ENCODE measurements at places on chromosomes 3 and 15.

DNA sequence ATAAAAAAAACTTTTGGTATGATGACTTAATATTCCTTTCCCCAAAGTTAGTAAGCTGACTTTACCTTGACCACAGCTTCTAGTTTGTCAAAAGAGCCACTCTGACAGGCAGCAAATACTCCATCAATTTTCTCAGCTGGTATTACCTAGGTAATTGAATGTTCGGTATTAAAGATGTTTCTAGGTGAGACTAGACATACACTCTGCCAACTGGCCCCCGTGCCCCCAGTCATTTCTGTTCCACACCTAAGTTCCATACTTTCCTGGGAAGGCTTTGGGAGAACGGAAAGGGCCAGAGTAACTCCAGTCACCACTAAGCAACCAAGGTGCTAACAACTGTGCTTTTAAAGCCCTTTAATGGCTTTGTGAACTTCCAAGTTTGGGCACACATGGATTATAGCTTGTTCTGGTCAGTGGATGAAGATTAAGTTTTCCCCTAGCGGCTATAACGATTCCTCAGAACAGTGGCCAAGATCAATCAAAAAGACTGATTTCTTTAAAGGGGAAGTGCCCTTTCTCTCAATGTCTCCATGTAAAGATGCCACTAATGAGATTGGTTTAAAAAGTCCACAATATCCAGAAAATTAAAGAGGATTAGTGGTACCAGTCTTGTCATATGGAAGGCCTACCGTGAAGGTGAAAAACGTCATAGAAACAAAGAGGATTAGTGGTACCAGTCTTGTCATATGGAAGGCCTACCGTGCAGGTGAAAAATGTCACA, 7.0 kb downstream of the EIF4A2 start:
- no peak for DNase-seq

DNA sequence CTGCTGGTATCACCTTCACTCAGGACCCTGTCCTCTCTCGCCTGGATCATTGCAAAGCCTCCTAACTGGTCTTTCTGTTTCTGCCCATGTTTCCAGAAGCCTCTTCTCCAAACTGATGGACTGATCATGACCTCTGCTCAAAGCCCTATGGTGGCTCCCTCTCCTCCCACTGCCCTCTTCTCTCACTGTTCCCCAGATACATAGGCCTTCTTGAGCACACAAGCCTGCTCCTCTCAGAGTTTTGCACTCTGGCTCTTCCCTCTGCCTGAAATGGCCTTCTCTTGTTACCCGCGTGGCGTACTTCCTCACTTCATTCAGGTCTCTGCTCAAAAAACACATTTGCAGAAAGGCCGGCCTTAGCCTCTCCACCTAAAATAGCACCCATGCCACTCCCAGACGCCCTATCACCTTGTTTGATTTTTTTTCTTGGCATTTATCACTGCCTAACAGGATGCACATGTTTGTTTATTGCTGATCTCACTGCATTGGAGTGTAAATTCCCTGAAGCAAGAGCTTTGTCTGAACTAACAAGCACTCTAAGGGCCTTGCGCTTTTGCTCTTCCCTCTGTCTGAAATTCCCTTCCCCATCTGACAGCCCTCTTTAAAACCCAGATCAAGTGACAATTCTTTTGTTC, 1.4 kb upstream of the ETFA start:
- DNase-seq, result no peak

- no peak for DNase-seq
These were observed 671.2 kb downstream of the SI start for GRCh38 chr3:164407111-164407510.

- DNase-seq, result no peak
These were observed 32.3 kb downstream of the CHDH start for GRCh38 chr3:53813876-53814275.

DNA sequence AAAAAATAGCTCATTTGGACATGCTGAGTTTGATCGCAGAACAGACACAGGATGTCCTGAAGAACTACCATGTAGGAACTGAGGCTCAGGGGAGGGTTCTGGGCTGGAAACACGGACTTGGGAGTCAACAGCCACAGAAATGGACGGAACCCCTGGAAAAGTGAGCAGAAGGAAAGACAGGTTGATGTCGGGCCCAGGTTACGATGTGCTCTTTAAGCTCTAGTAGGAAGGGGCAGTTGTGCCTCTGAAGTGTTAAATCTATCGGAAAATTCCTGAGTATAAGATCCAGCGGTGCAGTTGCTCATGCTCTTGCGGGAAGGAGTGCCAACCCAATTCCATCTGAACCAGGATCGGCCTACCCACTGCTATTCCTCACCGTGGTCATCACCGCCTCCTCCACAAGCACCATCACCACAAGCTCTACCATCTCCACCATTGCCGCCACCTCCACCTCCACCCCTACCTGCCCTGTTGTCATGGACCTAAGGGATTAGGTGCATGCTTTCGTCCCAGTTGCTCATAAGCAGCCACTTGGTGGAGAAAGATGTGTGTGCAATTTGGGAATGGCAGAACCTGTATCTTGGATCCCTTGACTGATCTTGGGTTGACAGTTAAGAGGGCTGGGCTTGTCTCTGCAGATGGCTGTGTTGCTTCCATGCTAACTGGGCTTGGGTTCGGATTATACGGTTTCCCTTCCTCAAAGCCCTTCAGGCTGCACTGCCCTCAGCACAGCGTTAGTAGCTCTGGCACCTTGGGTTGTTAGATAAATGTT, 108.5 kb downstream of the ASB7 start:
- no peak for DNase-seq

GRCh38 chr3:159899166-159899565, 89.5 kb upstream of the IL12A start:
- no peak for DNase-seq

GRCh38 chr3:133460809-133461208, 61.0 kb downstream of the BFSP2 start:
- no peak for DNase-seq

DNA sequence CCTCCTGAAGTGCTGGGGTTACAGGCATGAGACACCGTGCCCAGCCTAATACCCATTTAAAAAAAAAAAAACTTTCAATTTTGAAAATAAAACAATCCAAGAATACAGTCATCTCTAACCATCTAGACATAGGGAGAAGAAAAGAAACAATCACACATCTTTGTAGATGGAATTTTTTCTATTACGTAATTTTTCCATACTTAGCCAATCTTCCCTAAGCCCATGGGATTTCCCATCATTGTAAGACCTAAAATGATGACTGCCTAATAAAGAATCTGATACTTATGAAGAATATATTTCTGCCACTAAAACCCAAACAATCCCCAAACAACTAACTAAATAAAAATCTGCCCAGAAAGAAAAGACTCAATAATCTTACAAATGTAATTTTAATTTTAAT, 88.7 kb downstream of the CBLB start:
- DNase-seq, result no peak

- no peak for DNase-seq
These were observed 49.5 kb upstream of the GK5 start for GRCh38 chr3:142274908-142275307.

- DNase-seq, result no peak
These were observed 106.0 kb downstream of the PGPEP1L start for GRCh38 chr15:98901434-98902072.

DNA sequence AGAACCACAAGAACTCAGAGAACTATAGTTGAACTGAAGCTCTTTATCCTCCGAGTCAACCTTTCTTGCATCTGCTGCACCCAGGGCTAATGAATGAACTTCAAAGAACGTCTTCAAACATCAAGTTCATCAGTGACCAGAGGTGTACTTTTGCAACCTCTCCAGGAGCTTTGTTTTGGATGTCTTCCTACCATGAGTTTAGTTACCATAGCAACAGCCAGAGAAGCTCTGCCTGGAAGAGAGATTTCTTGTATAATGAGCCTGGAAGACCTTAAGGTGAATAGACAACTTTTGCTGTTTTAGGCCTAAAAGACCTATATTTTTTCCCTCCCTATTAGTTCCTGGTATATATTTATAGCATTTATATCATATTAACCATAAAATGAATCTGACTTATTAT, 9.1 kb downstream of the ACTC1 start:
- DNase-seq, result no peak

DNA sequence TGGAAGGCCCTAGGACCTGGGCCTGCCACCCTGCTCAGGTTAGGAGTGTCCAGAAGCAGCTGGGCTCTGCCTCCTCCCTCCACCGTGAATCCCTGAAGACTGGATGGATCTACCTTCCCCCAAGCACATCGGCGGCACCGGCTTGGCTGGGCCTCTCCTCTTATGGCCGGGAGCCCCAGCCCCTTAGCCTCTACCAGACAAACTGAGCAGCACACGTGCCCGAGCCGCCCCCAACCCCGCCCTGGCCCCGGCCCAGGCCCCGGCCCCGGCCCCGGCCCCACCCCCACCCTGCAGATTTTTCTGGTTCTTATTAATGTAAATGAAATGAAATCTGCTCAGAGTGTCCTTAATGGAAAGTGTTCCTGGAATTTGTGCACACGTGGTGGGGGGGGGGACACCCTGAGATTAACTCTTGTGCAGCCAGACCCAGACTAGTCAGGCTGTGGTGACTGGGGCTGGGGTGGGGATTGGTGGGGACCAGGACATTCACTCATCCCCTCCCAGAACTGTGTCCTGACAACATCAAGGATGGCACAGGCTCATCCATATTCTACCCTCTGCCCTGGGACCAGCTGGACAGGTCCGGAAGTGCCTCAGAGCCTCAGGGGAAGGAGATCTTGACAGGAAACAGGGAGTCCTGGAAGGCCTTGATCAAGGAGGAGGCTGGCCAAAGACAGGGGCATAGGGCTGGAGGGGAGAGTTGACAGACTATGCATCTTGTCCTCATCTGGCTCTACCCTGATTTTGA, 30.9 kb upstream of the SEMA3F start:
- no peak for DNase-seq

DNA sequence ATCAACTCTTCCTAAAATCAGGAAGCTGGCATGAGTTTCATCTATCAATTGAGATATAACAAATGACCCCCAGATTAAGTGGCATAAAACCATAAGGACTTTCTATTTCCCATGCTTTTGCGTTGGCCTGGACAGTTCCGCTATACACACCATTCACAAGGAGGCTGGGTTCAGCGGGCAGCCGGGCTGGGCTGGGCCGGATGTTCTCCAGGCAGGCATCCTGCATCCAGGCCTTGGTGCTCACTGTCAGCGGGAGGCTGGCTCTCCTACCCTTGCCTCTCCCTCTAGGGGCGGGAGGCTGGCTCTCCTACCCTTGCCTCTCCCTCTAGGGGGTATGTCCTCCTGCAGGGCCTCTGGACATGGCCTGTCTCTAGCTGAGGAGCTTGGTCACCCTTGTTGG, 266.0 kb upstream of the ARRDC4 start:
- DNase-seq, result no peak

- DNase-seq, result no peak
These were observed 12.6 kb downstream of the GTF2A2 start for GRCh38 chr15:59644756-59645155.

DNA sequence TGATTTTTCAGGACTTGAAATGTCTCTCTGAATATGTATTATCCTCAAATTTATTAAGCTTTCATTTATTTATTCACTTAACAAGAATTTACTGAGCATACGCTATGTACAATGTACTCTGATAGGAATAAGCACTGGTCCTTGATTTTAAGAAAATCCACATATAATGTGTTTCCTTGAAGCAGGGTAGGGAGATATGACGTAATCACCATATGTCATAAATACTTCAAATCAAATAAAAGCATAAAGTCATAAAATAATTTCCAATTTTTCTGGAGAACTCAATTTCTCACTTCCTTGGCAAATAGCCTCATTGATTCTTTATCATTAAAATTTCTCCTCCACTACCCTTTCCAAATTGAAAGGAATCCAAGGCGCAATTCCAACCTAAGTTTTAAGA, 177.8 kb upstream of the GAP43 start:
- no peak for DNase-seq

DNA sequence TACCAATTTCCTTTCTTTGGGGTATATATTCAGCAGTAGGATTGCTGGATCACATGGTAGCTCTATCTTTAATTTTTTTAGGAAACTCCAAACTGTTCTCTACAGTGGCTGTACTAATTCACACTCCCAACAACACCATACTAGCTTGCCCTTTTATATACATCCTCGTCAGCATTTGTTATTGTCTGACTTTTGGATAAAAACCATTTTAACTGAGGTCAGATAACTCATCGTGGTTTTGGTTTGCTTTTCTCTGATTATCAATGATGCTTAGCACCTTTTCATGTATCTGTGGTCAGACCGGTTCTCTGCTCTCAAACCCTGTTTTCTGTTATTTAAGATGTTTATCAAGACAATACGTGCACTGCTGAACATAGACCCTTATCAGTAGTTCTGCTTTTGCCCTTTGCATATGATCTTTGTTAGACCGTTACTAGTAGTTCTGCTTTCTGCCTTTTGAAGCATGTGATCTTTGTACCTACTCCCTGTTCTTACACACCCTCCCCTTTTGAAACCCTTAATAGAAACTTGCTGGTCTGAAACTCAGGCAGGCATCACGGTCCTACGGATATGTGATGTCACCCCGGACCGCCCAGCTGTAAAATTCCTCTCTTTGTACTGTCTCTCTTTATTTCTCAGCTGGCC, 474.3 kb downstream of the RSL24D1 start:
- no peak for DNase-seq

DNA sequence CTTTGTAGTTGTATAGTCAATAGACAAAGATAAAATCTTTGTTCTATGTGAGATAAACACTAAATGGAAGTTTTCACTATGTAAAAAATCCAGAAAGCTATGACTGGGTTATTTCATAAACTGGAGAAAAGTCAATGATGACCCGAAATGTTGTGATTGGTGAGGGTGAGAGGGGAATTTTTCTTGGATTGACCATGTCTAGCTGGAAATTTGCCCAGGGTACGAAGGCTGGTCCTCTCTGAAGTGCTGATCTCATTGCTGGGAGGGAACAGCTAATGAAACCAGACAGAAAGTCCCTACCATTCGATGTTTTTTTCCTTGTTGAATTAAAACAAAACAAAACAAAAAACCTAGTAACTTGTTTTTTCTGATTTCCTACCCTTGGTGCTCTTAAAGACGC, 14.3 kb downstream of the TPRG1 start:
- no peak for DNase-seq

- no peak for DNase-seq
These were observed 253.8 kb upstream of the ARL6 start for GRCh38 chr3:97510795-97511194.

DNA sequence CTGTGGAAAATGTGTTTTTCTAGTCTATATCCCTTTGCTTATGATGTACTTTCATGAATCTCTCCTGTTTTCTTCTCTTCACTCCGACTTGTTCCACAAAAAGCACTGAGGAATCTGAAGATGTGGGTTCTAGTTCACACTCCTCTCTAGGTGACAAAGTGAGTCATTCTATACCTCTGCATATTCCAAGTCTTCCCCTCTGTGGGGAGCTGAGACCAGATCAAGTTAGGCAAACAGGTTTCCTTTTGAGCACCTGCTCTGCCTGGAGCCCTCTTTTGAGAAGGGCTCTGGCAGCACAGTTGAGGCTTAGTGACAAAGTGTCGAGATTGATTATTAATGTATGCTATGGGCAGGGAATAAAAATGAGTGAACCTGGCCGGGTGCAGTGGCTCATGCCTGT, 82.4 kb upstream of the VGLL4 start:
- DNase-seq, result no peak

DNA sequence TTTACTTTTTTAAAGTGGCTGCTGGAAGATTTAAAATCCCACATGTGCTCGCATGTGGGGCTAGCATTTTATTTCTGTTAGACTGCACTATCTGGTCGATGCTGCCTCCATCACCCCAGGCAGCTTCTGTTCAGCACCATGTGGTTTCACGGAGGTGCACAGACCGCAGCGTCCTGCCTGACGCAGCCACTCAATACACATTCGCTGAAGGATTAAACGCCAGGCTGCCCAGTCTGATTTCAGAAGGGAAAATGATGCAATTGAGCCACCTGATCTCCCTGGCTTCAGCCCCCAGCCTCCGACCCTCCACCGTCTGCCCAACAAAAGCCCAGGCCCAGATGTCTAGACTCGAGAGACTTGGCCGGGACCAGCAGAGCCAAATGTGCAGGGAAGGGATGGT, 84.5 kb downstream of the MEGF11 start:
- no peak for DNase-seq
